AG09309 (cell line): ENCODE measurements at places on chromosomes 11 and 22.

DNA sequence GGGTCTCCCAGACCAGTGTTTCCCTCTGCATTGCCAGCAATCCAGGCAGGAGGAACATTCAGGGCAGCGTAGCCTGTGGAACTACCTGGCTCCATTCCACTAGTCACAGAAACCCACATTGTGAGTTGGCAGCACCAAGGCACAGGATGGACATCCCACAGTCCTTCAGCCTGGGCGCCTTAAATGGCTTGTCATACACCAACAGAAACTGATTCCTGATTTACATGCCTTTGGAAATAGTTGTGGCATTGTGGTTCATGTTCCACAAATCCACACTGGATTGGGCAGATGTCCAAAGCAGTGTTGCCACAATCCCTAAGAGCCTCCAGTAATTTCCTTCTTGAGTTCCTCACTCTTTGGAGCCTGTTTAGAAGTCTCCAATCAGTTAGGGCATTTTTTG lies 225.6 kb downstream of the BLID start:
- peak; percentile 95 for DNase-seq

DNA sequence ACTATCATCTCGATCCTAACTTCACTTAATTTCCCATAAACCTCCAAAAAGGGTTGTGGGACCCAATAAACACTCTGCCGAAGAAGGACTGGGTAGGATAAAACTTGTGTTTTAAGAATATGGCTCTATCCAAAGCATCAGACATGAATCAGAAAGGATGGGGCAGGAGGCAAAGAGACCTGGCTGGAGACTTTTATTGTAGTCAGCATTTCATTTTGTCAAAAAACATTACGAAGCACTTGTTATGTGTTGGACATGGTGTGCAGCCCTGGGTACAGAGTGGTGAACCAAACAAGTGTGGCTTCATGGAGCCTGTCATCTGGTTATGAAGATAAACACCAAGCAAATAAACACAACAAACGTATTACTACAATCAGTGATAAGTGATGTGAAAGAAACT lies 17.3 kb downstream of the IL10RA start:
- no peak for DNase-seq

DNA sequence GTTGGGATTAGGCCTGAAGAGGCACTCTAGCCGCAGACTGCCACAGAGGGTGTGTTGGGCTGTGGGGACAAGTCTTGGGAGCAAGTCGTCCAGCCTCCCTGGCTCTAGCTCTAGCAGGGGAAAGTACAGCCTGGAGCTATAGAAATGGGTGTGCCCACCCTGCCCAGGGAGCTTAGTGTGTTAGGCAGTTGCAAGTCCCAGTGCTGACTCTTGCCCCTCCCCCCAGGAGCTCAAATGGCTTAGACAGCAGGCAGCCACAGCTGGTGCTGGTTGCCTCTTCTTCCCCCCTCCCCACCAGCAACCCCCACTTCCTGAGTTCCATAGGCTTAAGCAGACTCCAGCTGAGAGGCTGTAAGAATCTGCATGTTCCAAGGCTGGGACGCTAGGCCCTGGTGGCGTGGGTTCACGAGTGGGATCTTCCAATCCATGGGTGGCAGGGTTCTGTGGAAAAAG lies 61.2 kb downstream of the GUCY1A2 start:
- no peak for DNase-seq

GRCh38 chr11:33942954-33943353 lies 51.1 kb upstream of the LMO2 start:
- peak; percentile 33 for DNase-seq

- no peak for DNase-seq
Measured at GRCh38 chr22:47119181-47119580, 356.7 kb downstream of the TBC1D22A start.

DNA sequence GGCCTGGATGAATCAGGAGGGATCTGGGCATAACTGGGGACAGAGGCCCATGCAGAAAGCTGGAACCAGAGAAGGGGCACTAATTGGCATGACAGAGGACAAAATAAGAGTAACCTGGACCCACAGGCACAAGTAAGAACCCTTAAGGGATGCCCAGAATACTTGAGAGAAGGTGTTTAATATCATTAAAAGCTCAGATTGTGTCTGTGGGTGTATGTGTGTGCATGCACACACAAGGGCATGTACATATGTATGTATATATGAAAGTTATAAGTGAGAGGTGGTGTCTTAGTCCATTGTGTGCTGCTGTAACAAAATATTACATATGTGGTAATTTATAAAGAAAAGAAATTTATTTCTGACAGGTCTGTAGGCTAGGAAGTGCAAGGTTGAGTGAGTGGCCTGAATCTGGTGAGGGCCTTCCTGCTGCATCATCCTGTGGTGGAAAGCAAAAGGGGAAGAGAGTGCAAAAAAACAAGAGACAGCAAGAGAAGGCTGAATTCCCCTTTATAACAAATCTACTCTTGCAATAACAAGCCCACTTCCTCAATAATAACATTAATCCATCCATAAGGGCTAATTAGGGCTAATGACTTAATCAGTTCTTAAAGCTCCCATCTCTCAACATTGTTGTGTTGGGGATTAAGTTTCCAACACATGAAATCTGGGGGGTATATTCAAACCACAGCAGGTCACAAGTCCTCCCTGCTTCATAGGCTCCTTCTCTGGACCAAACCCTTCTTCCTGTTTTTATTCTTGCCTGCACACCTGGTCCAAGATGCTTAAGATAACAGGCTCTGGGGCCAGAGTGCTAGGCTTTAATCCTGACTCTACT lies 68.3 kb upstream of the POU2AF2 start:
- DNase-seq = no peak

DNA sequence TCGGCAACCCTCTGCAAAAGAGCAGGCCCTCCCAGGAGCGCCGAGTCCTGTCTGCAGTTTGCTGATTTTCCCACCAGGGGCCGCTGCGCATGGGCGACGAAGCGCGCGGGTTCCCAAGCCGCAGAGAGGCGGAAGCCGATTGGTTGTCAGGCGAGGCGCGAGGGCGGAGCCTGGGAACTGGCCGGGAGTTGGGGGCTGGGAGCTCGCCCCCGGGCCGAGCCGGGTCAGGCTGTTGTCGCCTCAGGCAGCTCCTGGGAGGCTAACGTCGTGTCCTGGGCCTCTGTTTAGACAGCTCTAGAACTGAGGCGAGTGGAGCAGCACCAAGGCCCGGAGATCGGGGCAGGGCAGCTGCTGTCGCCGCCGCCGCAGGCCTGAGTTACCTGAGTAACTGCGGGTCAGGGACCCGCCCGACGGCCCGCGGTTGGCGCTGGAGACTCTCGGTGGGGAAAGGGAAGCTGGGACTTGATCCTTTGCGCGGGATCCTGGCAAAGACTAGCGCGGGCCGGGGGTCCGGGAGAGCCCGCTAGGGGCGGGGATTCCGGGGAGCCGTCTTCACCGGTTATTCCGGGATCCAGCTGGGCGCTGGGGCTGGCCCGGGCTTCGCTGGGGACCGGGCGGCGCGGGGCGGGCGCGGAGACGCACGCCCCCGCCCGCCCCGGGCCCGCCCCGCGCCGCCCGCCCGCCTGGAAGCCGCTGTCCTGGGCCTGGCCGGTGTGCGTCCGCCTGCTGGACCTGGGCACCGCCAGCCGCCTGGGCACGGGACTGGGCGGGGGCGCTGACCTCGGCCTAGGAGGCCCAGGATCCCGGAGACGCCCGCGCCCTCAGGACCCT lies at the start of gene STIM1:
TSS of gene STIM1 (plus strand) at position 688 of the 831 bp plus-strand sequence. CDS start 607 bp downstream, outside the sequence.
- peak; percentile 67 for DNase-seq

- no peak for DNase-seq
Measured at GRCh38 chr11:72001834-72002591, 3.3 kb downstream of the IL18BP start.

DNA sequence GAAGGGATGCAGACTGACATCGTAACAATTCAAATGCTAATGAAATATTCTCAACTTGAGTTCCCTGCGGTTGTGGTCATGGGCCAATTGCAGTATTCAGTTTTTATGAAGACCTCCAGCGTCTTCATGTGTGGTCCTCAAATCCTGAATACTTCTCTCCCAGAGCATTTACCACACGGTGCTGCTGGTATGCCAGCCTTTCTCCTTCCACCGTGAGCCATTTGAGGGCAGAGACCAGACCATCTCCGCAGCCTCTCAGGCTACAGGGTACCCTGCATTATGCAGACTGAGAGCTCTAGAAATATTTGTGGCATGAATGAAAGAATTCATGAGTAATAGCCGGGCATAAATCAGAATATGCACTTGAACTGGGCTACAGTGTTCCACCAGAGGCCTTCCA lies 289.7 kb downstream of the ST3GAL4 start:
- DNase-seq = no peak

DNA sequence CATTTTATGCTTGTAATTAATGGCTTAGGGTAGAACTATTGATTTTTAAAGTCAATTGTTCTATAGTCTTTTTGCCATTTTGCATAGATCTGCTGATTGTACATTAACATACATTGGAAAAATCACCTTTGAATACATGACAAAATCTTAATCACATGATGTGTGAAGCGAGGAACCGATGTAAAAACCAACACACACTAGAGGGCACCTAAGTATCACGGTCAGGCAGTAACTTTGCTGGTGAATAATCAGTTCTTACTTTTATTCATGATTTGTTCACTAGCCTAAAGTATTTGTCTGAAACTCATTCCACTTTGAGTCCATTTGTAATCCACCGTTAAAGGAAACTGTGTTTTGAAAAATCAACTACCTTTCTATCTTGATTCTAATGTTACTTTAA lies 28.2 kb downstream of the JHY start:
- peak; percentile 27 for DNase-seq
